ENCODE measurements at places on chromosomes 1 and 21.

DNA sequence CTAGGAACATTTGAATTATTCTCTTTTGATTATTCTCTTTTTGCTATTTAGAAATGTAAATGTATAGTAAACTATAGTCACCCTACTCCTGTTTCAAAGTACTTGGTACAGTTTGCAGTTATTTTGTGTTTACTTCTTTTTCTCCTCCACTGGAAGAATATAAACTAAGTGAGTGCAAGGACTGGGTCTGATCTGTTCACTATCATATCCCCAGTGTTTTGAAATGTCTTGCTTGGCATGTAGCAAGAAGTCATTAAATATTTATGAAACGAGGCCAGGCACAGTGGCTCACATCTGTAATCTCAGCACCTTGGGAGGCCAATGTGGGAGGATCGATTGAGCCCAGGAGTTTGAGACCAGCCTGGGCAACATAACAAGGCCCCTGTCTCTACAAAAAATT is 35.8 kb upstream of the PODN start:
- no peak for DNase-seq

GRCh38 chr21:25963181-25963580 is 207.4 kb downstream of the APP start:
- DNase-seq = no peak

- no peak for DNase-seq
Measured at GRCh38 chr21:34695434-34695833, 26.6 kb downstream of the CLIC6 start.

DNA sequence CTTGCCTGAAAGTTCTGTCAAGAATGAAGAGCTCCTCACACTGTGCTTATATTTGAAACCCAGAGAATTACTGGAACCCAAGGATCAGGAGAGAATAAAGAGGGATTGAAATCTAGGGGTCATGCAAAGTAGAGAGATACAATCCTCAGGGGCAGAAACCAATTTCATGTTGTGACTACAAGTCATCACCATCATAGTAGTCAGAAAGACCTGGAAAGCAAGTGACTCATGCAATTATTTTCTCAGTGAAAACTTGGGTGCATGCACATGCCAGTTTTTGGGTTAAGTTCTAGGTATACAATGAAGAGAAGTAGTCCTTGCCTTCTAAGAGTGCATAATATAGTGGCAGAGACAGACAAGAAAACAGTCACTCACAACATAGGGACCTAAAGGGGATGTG is 210.0 kb downstream of the ZC3H11B start:
- DNase-seq = no peak

GRCh38 chr1:96747565-96747964 is 26.0 kb downstream of the PTBP2 start:
- no peak for DNase-seq

GRCh38 chr1:203390298-203390697 is 39.4 kb upstream of the FMOD start:
- no peak for DNase-seq

DNA sequence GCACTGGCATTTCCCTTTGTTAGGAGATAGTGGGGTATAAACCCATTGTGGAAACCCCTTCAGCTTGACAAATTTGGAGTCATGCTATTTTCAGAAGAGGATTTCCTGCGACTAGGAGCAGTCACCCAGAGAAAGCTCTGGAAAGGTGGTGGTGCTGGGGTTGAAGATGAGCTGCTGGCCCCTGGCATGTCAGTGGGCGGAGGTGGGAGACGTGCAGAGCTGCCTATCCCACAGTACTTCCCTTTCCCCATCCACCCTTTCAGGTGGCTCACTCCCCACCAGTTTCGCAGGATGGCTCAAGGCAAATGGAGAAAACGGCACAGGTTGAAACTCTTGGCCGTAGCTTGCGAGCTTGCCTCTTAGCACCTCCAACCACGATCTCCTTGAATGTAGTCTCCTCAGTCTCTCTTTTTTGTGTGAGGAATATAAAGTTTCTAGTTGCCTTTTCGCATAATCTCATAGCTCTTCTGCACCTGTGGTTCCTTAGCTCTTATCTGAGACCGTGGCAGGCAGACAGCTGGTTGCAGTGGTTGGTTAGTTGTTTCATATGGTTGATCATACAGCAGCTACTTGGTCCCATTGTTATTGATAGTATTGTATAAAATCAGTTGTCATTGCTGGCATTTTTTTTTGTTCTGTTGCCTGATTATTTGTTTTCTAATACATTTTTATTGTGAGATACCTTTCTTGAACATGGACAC is 48.2 kb downstream of the ADARB1 start:
- no peak for DNase-seq

DNA sequence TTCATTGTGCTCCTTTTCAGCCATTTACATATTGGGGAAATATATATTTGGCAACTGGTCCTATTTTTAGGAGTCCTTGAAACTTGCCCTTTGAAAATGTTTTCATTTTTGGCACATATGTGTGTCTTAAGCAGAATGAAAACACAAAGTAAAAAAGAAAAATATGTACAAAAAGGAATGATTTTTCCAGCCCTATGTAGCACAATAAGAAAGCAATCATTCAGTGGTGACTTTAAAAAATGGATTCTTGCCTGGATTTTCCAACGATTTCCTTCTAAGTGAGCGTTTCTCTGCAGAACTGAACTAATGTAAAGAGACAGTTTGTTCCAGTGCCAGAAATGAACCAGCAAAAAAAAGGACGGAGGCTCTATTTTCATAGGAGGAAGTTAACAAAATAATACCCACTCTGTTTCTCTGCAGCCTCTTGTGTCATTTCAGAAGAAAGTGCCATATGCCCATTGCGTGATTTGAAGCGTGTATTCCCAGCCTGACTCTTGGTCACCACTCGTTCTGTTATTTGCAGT is 340.1 kb downstream of the SETD4 start:
- DNase-seq = no peak

GRCh38 chr1:114485286-114485685 is 25.7 kb downstream of the TRIM33 start:
- no peak for DNase-seq

- no peak for DNase-seq
Measured at GRCh38 chr1:181179279-181179986, 90.9 kb downstream of the IER5 start.

GRCh38 chr1:66302815-66303214 is 231.1 kb upstream of the SGIP1 start:
- no peak for DNase-seq

DNA sequence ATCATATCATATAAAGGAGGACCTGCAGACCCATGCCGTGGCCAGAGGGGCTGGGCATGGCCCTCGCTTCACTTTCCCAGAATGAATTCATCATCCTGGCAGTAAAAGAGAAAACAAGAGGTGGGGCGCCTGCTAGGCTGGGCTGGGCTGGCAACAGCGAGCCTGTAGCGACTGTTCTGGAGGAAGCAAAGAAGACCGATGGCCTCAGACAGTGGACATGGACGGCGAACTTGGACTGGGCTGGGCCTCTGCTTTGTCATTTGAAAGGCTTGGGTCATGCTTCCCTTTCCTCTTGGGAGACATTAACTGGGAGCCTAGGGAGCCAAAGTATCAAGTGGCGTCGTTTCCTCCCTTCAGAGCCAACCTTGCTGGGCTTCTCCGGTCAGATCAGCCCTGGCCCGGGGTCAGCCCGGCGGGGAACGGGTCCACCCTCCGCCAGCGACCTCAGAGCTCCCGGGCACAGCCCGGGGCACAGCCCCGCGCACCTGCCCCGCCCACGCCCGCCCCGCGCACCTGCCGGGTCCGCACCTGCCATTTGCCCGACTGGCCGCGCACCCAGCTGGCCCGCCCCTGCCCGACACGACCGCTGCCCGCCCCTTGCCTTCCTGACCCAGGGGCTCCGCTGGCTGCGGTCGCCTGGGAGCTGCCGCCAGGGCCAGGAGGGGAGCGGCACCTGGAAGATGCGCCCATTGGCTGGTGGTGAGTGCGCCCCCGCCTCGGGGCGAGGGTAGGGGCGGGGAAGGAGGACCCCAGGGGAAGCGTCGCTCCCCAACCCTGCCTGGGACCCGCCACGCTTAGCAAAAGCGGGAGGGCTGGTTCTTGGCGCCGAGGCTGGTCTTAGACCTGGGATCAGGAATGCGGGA is at the start of gene FAM3B:
FAM3B (plus strand) TSS at position 602 of the 863 bp plus-strand sequence; CDS start at position 681, 79 bp downstream.
- DNase-seq = no peak

DNA sequence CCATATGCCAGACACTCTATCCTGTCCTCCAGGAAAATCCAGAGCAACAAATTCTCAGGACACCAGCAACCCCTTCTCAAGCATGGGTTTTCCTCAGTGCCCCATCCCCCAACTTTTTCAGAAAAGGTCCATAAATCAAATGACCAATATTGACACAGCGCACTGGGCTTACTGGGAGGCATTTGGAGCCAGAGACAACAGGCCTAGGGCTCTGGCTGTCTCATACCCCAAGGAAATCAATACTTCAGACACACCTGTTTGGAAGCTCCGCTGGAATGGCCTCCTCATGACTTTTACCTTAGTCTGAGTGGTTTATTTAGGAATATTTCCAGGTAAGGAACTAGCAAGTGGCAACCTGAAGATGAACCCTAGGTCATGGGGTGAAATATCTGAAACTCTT is 66.9 kb upstream of the TNR start:
- no peak for DNase-seq

GRCh38 chr1:63612564-63612963 is 19.4 kb downstream of the PGM1 start:
- DNase-seq = no peak

DNA sequence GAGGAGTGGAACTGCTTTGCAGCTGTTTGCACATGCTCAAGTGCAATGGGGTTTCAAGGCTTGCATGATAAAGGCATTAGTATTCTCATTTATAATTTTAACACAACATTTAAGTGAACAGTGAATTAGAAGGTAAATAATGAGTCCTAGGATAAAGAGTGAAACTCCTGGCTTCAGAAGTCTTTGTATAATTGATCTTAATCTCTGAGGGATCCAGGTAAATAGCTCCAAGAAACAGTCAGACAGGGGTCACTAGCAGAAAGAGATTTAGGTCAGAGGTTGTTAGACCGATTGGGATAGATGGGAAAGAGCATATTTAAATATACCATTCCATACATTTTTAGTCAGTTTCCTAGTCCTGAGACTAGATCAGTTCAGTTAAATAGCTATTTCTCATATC is 14.1 kb upstream of the THEM4 start:
- no peak for DNase-seq
